ENCODE measurements at places on chromosomes 7 and 10. TPM values are rescaled to one million over a fixed set of nuclear protein-coding genes. Genes with fewer than 3 reads are reported as not detected.

ZNF425 gene
- total RNA-seq = 2.1 TPM

DNA sequence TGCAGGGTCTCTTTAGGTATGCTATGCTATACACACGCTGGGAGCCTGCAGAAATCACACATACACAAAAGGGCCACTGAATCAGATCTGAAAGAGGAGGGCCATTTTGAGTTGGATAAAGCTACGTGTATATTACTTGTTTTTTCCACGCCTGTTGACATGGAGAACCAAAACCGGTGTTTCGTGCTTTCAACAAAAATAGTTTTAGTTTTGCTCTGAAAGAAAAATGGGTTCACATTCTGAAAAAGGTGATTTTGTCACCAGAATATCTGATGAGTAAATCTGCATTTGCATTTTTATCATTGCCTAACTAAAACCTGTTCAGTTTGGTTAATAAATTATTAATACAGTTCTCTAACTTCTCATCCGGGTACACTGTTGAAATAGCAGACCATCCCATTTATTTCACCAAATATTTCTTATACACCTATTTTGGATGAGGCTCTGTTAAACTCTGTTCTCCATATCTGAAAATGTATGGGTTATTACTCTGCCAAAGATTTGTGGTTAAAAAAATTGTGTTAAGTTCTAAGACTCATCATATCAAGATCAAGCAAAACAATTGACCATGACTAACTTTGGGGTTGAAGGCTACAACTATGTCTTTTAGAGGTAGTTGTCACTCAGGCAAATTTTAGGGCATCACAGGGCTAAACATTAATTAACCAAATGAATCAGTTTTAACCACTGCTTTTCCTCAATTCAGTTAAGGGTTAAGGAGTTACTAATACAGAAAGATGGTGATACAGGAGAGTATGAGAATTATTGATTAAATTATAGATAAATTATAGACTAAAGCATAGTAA is 101.2 kb upstream of the RPA3 start:
- DNase-seq = no peak

GRCh38 chr7:8443576-8444467 is 10.4 kb downstream of the NXPH1 start:
- DNase-seq = no peak

- no peak for DNase-seq
Measured at GRCh38 chr10:100103581-100103980, 21.9 kb upstream of the CPN1 start.

DNA sequence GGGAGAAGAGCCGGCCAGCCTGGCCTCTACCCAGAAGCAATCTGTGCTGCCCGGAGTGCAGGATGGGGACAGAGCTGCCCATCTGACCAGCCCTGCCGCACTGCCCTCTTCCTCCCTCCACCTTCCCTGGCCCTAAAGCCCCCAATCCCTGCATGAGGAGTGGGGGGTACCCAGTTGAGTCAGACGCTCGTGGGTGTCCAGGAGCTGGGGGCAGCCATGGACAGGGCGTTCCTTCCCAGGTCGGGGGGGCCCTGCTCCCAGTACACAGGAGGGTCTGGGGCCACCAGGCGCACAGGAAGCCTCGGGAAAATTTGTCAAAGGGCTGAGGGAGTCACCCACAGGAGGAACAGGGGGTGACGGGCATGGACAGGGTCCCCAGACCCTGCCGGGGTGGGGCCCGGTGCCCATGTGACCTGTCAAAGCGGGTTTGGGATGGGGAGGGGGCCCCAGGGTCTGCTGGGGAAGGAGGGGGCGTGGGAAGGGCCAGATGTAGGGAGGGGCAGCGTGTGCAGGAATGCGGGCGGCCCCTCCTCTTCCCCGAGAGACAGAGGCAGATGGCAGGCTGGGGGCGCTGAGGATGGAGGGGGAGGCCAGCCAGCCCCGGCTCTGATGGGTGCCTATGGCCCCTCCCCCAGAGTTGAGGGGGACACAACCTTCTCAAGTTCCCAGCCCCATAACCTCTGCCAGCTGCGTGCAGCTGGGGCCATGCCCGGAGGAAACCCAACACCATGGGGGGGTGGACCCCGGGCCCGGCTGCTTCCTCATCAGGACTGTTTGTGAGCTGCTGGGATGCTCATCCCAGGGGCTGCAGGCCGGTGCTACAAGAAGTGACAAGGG is 21.5 kb upstream of the GRIFIN start:
- DNase-seq = no peak

Data from breast epithelium (tissue), 4 donors.